Left lobe of liver (tissue), 2 donors: ENCODE measurements at places on chromosomes 6 and 20.

GRCh38 chr6:134517145-134517658 lies 199.3 kb upstream of the SGK1 start:
- DNase-seq = peak; percentile 93

DNA sequence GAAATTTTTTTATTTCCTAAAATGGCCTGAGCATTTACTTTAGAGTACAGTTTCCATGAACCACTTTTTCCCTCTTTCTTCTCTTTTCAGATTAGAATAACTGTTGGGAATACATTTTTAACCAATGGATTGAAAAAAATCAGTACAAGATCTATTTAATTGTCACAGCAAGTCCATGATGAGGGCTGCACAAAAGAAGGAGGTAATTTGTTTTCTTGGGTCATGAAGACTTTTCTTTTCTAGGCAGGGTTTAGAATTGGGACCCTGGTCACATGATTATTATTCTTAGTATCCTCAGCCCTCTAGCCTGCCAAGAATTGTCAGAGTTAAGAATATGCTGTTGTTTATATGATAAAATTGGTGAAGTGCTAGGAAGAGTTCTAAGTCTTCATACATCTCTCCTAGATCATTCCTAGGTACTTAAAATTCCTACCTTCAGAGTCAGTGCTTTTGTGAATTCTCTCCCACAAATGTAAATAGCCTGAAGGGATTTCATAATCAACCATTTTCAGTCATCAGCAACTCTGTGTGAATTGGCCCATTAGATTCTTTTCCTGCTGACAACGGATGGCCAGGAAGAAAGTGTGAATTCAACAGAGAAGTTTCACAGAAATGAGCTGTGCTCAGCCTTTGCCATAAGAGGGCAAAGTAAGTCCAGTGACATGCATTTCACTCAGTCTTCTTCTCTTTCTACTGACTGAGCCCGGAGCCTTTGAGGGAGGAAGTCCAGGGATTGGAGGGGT lies 32.4 kb upstream of the TPBG start:
- DNase-seq = no peak

- peak; percentile 66 for DNase-seq
These were observed 147.4 kb upstream of the OLIG3 start for GRCh38 chr6:137641474-137642077.

DNA sequence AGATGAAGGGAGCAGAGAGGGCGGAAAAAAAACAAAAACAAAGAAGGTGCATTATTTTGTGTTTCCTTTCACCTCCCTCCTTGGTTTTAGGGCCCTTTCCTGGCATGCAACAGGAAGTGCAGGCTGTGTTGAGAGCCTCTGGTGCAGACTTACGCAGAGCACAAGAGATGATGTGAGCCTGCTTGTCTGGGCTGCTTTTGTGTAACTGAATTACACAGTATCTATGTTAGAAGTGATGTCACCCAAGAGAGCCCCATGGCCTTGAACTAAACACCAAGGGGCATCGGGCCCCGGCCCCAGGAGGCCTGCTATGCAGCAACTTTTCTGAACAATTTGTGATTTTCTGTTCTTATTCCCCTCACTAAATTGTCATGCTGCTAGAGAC lies 25.5 kb downstream of the GNAS start:
- DNase-seq = no peak

GRCh38 chr6:64733433-64733832 lies 973.6 kb downstream of the EYS start:
- DNase-seq = no peak

- peak; percentile 69 for DNase-seq
These were observed 682 bp downstream of the BRD2 start for GRCh38 chr6:32968867-32969684.

GRCh38 chr20:5146871-5147592 lies 20.2 kb downstream of the CDS2 start:
- no peak for DNase-seq

DNA sequence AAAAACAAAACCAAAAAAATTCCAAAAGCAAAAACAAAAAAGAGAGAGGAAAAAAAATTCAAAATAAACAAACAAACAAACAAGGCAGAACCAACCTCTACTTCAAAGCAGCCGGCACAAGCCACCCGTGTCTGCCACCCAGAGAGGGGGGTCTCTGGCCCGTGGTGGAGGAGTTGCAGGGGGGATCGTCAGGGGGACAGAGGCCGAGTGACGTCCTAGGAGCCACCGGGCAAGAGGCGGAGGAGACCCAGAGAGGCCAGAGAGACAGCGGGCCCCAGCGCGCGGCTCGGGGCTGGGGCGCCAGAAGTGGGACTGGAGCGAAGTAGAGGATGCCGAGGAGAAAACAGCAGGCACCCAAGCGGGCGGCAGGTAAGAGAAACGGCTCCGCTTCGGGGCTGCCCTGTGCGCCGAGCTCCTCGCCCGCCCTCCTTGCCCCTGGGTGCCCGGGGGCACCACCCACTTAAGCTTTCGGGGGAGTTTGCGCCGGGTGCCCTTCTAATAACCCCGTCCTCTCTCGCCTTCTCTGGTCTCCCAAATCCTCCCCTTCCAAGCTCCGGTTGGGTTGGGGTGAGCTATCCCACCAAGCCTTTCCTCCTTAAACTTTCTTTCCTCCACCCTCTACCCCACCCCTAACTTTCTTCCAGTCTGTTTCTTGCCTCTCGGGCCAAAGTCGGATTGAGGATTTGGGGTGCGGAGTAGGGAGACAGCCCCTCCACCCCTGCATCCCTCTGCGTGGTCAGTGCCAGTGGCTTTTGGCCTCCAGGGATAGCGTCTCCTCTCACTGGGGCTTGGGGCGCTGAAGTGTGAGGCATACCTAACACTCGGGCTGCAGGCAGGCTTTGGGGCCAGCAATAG lies 1.0 kb downstream of the TSHZ2 start:
- peak; percentile 65 for DNase-seq

DNA sequence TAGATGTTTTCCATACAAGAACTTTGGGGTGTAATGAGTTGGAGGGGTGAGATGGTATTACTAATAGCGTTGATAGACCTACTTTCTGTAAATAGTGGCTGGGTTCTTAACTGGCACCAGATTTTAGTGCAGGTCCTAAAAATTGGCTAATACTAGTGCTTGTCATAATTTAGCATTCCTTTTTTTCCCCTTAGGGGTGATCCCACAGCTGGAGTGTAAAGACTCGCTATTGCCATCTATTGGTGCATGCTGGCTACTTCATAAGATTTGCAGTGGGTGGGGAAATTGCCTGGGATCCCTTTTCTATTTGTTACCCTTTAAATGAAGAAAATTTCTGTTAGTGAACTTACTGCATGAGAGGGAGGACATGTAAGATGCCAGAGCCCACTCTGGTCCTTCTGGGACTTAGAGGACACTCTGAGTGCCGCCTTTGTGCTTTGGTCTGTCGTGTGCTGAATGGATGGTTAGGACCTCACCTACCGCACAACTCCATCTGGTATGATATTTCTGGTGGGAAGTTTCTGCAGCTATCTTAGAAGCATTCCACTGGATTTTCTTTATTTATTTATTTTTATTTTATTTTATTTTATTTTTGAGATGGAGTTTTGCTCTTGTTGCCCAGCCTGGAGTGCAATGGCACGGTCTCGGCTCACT lies 195.5 kb downstream of the JARID2 start:
- DNase-seq = no peak

GRCh38 chr6:156617376-156617775 lies 159.8 kb upstream of the ARID1B start:
- DNase-seq = no peak

DNA sequence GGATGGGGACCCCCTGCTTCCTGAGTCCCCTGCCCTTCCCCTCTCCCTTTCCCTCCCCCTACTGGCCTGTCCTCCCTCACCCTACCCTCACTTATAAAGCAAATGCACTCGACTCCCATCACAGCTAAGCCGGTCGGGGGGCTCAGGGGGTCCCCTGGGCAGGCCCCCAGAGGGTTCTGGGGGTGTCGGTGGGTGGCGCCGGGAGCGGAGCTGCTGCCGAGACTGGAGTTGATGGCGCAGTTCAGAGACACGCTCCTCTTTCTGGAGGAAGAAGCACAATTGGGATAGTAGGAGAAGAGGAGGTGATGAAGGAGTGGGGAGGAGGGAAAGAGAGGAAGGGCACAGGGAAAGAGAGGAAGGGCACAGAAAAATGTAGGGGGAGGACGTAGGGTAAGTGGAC lies 18.5 kb downstream of the OR2H2 start:
- no peak for DNase-seq

- no peak for DNase-seq
These were observed 38.4 kb downstream of the RREB1 start for GRCh38 chr6:7145885-7146828.

DNA sequence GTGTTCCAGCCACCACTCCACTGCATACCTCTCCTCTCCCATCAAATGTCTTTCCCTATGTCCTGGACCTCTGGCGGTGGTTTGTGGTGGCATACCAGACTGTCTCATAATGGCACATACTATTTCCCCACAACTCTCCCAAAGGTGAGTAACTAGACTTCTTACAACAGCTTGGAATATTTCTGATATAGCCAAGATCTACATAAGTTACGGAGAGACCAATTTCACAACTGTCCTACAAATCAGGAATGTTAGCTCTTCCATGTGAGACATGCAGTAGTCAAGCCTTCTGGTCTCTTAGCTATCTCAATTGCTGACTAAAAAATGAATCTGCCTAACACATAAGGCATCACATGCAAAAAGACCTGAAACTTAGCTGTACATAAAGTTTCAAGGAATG lies 588.9 kb downstream of the RNF144B start:
- DNase-seq = no peak

GRCh38 chr6:93293460-93293859 lies 125.9 kb downstream of the EPHA7 start:
- no peak for DNase-seq
